ENCODE measurements at places on chromosomes 2 and 18.

GRCh38 chr2:234377761-234378391 is 119.0 kb downstream of the ARL4C start:
- DNase-seq: no peak

DNA sequence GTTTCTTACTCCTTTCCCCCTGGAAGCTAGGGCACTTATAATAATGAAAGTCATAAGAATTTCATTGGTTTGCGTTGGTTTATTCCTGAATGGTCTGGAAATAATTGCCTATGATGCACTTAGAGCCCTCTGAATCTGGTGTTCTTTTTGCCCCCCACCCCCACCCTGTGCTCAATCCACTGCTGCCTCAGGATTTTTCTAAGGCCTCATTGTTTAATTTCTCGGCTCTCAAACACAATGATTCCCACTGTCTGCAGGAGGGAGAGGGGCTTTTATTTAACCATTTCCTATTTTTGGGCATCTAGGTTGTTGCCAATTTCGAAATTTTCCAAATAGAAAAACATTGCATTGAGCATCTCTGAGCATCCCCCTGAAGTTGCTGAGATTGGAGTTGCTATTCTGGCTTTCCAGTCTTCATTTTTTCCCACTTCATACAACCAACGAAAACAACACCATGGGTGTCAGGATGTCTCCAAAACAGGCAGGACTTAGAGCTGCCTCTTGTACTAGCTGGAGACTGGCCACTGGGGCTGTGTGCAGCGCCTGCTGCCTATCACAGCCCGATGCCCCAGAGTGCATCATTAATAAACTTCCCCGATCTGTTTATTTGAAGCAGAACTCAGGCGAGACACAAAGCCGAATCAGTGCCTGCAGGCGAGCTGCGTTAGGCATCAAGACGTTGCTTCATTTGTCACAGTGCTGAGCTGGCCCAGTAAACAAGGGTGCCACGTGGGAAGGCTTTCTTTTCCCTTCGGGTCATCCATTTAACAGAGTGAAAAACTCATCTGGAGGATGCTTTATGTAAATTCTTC is 1.8 kb upstream of the PCARE start:
- peak; percentile 74 for DNase-seq

DNA sequence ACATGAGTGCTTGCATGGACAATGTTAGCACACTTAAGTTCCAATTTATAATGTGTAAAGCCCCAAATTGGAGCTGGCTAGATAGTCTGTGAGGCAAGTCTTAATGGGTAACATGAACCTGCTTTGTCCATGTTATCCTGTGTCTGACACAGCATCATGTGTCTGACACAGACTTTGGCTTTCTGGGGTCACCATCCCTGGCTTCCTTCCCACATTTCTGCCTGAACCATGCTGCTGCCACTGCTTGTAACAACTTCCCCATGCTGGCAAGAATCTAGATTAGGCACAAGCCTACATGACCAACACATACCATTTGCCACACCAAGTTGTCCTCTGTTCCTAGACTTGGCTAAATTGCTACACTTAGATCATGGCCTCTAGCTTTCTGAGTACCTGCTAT is 49.8 kb upstream of the ZBTB7C start:
- no peak for DNase-seq

DNA sequence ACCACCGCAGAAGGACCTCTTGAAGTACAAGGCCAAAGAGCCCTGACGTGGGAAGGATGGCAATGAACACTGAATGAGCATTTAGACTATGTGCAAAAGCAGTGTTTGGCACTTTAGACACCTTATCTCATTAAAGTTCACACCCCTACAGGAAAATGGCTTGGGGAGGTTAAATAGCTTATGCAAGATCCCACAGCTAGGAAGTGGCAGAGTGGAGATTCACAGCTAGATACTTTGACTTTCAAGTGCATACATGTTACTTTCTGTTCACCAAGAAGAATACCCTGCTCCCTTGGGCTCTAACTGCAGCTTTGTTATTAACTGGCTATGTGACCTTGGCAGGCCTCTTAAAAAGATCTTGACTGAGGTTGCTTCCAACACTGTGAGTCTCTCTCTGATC is 58.2 kb downstream of the ICOS start:
- no peak for DNase-seq

GRCh38 chr2:39595116-39595515 is 70.6 kb upstream of the TMEM178A start:
- no peak for DNase-seq

- DNase-seq: no peak
Measured at GRCh38 chr2:54927751-54928615, 122.3 kb downstream of the RTN4 start.

DNA sequence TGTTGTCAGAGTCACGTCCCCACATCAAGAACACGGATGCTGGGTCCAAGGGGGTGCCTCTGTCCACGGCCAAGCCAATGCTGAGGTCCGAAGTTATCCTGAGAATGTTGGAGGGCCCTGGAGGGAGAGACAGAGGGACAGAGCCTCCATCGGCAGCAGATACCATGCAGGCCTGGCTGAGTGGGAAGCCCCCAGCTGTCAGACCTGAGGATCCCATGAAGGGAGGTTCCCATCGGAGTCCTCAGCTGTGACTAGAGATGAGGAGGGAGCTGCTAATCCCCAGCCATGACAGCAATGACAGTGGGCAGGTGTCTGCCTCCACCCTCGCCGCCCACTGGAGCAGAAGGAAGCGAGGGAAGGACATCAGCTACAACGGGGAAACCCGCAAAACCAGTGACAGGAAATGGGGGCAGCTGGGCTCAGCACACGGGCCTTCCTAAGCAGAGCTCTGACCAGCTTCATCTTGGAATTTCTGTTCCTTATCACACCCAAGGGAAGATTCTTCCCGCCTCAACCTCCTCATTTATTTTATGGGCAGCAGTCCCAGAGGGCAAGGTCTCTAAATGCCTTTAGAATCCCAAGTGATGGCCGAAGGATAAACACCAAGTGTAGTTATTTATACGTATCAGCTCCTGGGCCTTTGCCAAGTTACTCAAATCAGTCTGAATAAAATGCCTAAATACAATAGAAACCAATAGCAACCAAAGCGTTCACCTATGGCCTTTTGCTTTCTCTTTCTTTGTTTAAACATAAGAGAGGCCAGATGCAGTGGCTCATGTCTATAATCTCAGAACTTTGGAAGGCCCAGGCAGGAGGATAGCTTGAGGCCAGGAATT is 32.2 kb downstream of the FAM178B start:
- DNase-seq: peak; percentile 55

DNA sequence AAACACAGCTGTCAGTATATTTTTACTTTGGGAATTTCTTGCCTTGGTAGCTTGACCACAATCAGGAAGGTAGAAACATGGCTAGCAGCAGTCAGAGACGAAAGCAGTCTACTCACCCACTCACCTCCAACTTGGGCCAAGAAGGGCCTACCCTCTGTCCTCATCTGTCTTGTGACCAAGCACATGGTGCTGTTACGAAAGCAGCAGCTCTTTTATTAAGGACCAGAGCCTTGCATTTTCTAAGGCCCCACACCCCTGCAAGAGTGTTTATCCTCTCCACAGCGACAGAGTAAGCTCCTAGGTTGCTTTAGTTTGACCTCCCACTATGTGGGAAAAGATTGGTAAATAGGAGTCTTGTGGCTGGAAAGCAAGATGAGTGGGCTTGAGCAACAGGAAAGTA is 31.3 kb upstream of the MSTN start:
- DNase-seq: no peak

- DNase-seq: no peak
Measured at GRCh38 chr2:55236992-55237543, 4.6 kb downstream of the RPS27A start.

DNA sequence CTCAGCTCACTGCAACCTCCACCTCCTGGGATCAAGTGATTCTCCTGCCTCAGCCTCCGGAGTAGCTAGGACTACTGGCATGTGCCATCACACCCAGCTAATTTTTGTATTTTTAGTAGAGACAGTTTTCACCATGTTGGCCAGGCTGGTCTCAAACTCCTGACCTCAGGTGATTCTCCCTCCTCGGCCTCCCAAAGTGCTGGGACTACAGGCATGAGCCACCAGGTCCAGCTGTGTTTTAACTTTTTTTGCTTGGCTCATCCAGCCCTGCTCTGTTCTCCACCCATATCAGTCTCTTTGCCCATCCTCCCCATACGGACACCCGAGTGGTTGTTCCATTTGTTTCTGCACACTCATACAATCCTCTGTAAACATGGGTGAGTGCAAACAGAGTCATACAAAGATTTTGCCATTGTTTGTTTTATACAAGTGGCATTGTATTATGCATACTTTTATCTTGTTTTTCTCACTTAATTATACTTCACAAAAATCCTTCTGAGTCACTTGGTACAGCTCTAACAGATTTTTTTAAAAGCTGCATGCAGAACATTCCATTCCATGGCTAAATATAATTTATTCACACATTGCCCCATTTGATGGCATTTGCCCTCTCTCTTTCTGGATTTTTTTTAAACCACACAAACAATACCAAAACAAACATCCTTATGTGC is 5.3 kb downstream of the APOB start:
- no peak for DNase-seq

- DNase-seq: no peak
Measured at GRCh38 chr2:216066230-216066629, 15.4 kb downstream of the PECR start.

GRCh38 chr2:37912056-37912455 is 13.0 kb upstream of the RMDN2 start:
- DNase-seq: no peak

DNA sequence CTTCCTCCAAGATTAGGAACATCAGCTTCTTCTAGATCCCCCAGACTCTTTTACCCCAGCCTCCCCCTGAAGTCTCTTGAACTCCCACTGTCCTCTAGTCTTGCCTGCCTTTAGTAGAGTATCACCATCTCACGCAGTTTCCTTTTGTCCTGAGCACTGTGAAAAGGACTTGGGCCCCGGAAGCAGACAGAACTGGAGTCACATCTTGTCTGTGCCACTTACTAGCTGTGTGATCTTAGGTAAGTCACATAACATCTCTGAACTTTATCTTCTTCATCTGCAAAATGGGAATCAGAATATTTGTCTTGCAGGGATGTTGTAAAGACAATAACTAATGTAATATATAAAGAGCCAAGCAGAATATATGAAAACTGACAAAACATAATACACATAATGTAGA is 8.4 kb upstream of the TRABD2A start:
- no peak for DNase-seq

DNA sequence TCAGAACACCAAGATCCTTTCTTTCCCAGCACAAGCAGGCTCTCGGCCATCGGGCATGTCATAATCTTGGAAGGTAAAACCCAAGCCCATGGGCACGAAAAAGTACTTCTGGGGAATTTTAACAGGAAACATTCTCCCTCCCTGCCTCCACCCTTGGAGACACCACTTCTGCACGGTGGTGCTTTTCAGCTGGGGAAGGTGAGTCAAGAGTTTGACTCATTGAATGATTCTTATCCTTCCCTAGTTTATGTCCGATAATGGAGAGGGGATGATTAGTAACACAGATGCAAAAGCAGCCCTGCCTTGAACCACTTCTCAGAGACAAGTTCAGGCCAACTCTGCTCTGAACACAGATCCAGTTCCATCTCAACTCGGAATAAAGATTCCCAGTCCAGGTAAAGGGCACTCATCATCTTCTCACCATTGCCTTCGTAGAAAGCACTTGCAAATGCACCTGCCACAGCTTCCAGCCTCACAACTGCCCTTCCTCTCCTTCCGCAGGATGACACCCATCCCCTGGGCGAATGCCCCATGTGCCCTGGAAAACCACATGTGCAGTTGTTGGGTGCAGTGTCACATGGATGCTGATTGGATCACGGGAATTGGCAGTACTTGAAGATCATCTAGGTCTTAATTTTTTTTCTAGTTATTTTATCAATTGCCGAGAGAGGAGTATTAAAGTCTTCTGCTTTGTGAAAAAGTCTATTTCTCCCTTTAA is 136.2 kb downstream of the PXDN start:
- DNase-seq: no peak

- DNase-seq: no peak
Measured at GRCh38 chr18:68940754-68941153, 142.9 kb downstream of the CCDC102B start.

DNA sequence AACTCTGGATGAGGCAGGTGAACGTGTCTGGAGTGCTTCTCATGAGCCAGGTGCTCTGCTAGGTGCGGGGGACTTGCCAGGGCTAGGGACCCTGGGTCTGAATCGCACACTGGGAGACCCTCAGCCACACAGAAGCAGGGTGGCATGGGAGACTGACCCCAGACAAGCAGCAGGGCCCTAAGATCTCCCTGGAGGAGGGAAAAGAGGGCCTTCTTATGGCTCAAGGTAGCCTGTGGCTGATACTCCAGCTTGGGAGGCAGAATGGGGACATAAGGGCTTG is 12.8 kb upstream of the CIB4 start:
- DNase-seq: no peak

GRCh38 chr2:124026503-124026902 is 1.4 kb downstream of the CNTNAP5 start:
- DNase-seq: peak; percentile 16

- no peak for DNase-seq
Measured at GRCh38 chr2:150124739-150125138, 362.7 kb downstream of the RND3 start.

GRCh38 chr18:12401881-12402280 is 5.8 kb upstream of the PRELID3A start:
- DNase-seq: no peak

- no peak for DNase-seq
Measured at GRCh38 chr18:68448736-68449135, 266.2 kb downstream of the TMX3 start.

DNA sequence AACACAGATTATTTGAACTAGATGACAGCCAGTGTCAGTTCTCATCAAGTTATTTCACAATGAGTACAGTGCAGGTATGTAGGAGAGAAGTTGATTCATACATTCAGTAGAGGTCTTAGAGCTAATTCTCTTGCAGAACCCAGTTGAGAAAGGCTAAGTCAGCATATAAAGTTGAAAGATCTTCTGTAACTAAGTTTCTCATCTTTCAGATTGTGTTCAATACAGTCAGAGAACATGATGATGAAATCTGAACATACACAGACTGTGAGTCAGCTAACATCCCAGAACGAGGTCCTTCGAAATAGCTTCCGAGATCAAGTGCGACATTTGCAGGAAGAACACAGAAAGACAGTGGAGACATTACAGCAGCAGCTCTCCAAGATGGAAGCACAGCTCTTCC is 41.9 kb upstream of the LIMS1 start:
- DNase-seq: no peak

DNA sequence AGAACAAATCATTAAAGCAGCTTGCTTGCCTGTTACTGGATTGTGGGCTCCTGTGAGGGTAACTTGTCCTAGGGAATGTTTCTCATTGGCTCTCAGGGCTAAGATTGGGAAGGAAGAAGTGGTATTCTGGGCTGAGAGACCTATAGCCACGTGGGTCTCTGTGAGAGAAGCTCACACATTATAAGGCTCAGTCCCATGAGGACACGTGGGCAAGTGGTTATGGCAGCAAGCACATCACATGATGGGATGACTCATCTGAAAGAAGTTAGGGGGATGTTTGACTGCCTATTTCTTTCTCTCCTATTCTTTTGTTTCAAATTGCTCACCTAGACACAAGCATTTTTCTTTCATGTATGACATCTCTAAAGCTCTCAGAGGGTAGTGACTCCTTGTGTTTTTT is 418.0 kb upstream of the ST6GAL2 start:
- DNase-seq: no peak

DNA sequence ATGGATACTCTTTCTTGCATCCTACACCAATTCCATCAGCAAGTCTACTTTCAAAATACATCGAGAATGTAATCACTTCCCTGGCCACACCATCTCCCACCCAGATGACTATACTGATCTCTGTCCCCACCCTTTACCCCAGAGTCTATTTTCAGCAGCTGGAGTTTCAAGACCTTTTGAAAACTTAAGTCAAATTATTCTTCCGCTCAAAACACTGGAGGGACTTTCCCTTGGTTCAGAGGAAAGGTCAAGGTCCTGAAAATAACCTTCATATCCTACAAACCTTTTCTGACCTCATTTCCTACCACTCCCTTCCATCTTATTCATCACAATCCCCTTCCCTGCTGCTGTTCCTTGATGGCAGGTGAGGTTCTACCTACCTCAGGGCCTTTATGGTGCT is 58.8 kb upstream of the LYPD6 start:
- DNase-seq: no peak

Measured in retina (tissue), 1 donor.